ENCODE measurements at places on chromosomes 4 and X. TPM values are rescaled to one million over a fixed set of nuclear protein-coding genes. Genes with fewer than 3 reads are reported as not detected.

DNA sequence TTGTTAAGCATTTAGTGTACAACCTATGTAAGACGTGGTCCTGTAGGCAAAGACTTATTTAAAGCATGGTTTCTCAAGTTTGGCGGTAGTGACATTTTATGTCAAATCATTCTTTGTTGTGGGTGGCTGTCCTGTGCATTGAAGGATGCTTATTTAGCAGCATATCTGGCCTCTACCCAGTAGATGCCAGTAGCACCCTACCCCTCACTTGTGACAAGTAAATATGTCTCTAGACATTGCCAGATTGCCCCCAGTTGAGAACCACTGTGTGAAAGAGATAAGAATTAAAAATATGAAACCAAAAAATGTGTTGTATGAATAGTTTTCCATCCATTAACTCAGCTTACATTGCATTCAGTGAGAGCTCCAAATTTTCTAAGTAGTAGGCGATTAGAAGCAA is 25.5 kb downstream of the MMAA start:
- no peak for DNase-seq

The CDX4 gene
- not detected for total RNA-seq

The CCNG2 gene
- total RNA-seq, result 5.8 TPM

The DMP1 gene
- total RNA-seq, result not detected
